NCI-H2081 (cell line): ENCODE measurements at places on chromosomes 16 and 17.

- DNase-seq, result no peak
These were observed 50.5 kb upstream of the KDM8 start for GRCh38 chr16:27152801-27153200.

DNA sequence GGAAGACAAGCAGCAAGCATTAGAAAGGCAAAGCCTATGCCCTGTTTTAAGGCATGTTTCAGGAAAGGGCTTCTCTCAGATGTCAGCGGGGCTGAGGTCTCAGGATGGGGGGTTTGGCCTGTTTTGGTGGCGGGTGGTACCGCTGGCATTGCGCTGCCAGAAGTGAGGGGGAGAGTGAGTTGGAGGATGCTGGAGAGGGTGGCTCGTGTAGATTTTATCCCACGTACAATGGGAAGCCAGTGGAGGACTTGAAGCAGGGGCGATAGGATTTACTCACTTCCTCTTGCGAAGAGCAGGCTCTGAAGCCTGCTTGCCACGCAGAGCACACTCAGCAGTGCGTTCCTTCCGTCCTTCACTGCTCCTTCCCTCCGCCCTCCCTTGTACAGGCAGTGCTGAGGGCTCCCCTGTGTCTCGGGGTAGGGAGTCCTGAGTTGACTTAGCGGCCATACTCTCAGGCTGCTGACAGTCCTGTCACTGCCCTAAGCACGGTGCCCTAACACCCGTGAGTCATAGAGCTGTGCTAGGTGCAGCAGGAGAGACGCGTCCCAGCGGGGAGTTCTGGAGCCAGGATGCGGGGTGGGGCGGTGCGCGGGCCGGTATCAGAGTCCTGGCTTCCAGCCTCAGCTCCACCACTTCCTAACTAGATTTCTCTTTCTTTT, 113.1 kb downstream of the SNX29 start:
- no peak for DNase-seq

DNA sequence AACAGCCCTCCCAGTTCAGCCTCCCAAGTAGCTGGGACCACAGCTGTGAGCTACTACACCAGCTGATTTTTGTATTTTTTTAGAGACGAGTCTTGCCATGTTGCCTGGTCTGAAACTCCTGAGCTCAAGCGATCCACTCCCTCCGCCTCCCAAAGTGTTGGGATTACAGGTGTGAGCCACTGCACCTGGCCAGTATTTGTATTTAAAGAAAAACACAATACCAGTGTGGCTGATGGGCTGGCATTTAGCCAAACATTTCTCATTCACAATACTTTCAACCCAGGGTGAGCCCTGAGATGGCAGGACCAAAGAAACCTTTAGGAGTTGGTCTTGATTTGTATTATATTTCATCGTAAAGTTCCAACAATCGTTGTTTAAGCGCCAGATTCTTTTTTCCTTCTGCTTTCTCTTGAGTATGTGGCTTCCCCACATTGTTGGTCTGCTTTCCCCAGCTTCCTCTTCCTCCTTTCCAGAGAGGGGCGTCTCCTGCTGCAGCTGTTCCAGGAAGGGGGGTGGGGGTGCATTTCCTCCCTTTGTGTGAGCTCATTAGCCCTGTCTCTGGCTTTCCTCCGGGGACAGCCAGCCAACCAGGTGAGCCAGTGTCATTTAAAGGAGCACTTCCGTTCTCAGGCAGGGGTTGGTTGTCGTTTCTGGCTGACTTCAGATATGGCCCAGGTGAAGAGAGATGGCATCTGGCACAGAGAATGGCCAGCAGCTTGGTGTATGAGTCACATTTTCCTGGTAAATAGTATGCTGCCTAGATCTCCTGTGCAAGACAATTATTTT, 79.9 kb downstream of the GPRC5B start:
- peak; percentile 94 for DNase-seq

GRCh38 chr17:61087024-61087423, 312.6 kb upstream of the TBX2 start:
- no peak for DNase-seq

- DNase-seq, result no peak
These were observed 37.5 kb downstream of the RBFOX3 start for GRCh38 chr17:79573196-79573896.

- no peak for DNase-seq
These were observed 39.9 kb upstream of the MYH10 start for GRCh38 chr17:8670421-8670820.

DNA sequence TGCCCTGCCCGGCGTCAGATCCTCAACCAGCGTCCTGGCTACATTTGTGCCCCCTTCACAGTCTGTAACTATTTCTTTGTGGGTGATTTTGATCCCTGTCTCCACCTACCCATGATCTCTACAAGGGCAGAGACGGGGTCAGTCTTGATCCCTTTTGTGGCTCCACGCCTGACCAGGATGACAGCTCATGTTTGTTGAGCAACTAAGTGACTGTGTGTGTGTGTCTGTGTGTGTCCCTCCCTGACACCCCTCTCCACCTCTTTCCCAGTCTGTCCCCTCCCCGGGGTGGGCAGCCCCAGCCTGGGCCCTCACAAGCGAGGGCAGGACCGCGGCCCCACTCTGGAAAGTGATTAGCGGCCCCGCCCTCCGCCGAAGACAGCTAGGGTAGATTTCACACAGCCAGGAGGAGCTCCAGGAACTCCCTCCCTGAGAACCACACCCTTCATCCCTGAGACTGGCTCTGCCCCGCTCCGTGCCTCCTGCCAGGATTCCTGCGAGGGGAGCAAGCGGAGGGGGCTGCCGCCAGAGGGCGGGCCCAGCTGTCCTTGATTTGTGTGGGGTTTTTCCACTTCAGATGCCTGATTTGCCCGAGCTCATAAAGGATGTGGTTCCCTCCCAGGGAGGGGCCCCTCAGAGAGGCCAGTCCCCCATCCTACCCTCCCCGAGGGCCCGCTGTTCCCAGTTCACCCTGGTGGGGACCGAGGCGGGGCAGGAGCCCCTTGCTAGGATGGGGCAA, 5.3 kb upstream of the HS3ST6 start:
- DNase-seq, result no peak

- no peak for DNase-seq
These were observed 27.0 kb upstream of the MEIOC start for GRCh38 chr17:44629314-44629713.

- no peak for DNase-seq
These were observed 10.3 kb upstream of the BAHCC1 start for GRCh38 chr17:81384929-81385319.

DNA sequence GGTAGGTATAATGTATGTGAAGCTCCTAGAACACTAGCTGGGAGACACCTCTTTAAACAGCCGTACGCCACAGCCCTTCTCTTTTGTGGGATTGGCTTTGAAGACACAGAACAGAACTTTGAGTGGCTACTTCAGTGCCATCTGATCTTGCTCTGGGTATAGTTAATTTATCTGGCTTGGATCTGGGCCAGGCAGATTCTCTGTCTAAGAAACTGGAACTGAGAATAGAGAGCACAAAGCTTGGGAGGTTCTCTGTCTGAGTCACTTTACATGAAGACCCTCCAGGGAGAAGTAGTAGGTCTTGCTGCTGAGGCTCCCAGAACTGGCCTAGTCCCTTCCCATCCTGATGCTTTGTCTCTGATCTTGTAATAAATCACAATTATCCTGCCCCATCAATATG, 721.0 kb upstream of the KIF2B start:
- DNase-seq, result no peak
